Glutamatergic neuron (in vitro differentiated cells): ENCODE measurements at places on chromosomes 12 and 14. TPM values are rescaled to one million over a fixed set of nuclear protein-coding genes. Genes with fewer than 3 reads are reported as not detected.

Gene C14orf132
- total RNA-seq = 552 TPM

Gene OAS1
- not detected for total RNA-seq

Gene HOXC9
- not detected for total RNA-seq

Gene CCDC91
- 37.3 TPM for total RNA-seq

Gene CHGA
- 663 TPM for total RNA-seq

Gene CERS5
- total RNA-seq = 125 TPM

Gene MYL6B
- 232 TPM for total RNA-seq

Gene KLRD1
- 0.25 TPM for total RNA-seq

Gene MDM2
- total RNA-seq = 84.9 TPM

Gene R3HDM2
- total RNA-seq = 106 TPM

Gene SLC22A17
- 70.6 TPM for total RNA-seq

Gene BMP4
- total RNA-seq = 3.7 TPM

Gene FAM181A
- total RNA-seq = not detected

DNA sequence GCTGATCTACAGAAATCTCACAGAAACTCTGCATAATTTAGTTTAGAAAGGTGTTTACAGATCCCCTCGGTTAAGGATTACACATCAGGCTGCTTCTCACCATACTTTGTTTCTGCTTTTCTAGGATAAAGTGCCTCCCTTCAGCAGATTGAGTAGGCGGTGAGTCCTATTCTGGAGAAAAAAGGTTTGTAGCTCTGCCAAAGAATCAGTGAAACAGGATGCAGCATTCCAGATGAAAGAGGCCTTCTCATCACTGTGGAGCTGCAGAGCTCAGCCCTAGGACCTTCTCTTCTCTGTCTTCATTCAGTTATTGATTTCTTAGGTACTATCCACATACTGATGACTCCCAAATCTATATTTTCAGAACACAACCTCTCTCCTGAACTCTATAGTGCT lies 155.5 kb upstream of the KRR1 start:
- no peak for DNase-seq

GRCh38 chr12:28958553-28959195 lies 190.4 kb upstream of the FAR2 start:
- DNase-seq = no peak

DNA sequence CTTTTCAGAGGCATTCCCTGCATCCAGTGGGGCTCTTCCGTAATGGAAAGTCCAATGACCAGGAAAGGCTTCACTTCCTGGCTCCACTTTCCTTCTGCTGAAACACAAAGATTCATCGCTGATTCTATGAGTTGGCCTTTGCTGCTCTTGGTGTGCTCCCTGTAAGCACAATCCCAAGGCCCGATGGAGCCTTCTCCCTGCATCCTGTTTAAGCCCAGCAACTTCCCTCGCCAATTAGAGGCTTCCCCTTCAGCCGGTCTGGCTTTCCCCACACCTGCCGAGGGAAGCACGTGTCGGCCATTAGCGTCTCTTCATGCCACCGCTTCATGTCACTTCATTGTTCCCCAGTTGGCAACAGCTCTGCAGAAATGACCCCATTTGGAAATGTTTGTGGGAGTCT lies 693.9 kb downstream of the MED13L start:
- no peak for DNase-seq

DNA sequence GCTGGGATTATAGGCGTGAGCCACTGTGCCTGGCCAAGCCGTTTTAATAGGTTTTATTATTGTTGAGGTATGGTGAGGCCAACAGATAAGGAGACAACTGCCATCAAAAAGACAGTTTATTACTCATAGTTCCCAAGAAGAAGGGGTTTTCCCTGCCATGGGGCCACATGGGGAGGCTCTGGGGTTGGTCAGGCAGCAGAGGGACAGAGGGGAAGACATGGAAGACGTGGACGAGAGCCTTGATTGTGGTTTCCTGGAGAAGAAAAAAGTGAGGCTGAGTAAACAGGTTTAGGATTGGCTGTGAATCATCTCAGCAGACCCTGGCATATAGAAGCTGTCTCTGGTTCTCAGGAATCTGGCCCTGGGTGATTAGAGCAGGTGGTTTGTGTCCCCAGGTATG lies 69.9 kb downstream of the FOXN4 start:
- no peak for DNase-seq

DNA sequence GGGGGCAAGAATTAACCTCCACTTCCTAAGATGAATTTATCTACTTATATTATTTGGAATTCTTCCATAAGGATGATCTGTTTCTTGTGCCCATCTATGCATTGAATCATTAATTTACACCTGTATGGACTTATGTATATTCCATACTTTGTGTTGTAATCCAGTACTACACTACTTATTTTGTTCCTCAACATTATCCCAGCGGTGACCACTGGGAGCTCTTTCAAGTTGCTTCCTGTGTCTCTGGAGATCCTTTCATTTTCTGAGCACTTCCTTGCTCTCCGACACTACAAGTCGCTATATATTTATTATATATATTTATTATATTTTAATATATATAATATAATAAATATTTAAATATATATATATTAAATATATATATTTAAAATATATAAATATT lies 54.9 kb upstream of the SCN8A start:
- no peak for DNase-seq

GRCh38 chr14:59919570-59920377 lies at the start of gene LRRC9:
Gene LRRC9 (plus strand): TSS chr14:59920144.
- peak; percentile 91 for DNase-seq

DNA sequence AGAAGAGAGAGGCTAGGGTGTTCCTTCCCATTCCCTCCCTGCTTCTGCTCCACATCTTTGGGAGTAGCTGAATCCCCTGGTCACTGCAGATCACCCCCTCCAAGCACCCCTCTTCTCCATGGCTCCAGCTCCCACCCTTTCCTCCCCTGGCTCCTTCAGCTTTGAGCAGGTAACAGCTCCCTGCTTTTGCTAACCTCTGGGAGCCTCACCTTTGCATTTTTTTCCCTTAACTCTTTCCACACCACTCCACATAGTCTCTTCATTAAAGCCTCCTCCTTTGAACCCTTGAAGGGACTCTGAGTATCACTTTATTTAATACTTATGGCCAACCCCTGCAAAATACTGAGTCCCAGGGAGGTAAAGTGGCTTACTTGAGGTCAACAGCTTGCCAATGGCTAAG lies 25.7 kb upstream of the SERPINA6 start:
- DNase-seq = no peak

- no peak for DNase-seq
Observed at GRCh38 chr14:105541218-105541875, 15.0 kb downstream of the TMEM121 start.

- no peak for DNase-seq
Observed at GRCh38 chr12:24780697-24781368, 168.1 kb downstream of the BCAT1 start.

GRCh38 chr12:28223858-28224257 lies 33.6 kb downstream of the CCDC91 start:
- DNase-seq = no peak

DNA sequence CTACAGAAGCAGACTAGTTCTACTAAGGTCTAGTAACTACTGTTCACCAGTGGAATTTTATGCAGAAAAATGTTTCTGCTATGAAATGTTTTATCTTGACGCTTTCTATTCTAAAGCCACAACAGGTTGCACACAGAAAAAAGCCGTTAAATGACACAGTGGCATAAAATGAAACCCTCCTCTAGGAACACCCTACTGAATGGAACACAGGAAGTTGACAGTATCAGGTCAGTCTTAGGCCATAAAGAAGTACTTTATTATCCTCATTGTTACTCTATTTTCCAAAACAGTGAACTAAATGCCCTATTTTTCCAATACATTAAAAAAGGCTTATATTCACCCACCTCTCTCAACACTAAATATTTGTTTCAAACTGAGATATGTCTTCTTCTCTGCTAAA lies 21.9 kb downstream of the EPS8 start:
- DNase-seq = no peak

DNA sequence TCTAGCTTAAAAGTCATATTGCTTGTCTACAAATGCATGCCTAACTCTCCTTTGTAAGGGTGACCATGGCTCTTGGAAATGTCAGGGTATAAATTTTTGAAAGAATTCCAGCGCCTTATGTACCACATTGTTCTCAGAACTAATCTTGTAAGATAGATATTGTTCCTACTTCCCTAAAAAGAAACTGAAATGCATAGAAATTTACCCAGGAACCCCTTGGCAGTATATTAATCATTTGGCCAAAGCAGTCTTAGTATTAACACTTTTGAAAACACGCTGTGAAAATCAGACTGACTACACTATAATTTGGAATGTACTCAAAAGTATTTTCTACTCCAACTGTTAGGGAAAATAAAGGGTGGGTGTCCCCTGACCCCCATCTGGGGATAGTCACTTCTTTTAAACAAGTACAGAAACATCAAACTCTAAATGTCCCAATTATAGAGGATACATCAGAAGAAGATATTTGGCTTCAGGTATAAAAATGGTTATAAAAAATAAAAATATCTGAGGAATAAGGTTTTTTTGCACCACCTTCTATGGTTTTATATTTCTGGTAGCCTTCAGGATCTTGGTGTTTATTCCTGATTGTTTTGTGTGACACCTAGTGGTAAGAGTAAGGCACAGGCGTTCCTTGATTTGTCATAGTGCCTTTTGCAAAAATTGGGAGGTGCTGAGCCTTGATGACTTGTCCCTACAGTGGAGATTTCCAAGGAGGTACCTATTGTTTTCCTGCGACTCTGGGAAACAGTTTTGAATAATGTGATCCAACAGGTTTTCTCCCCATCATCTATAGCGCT lies 2.2 kb upstream of the NFKBIA start:
- DNase-seq = no peak

- DNase-seq = no peak
Observed at GRCh38 chr12:46382408-46382963, 9.9 kb upstream of the SLC38A2 start.

- no peak for DNase-seq
Observed at GRCh38 chr12:112798048-112798760, 6.7 kb downstream of the RPH3A start.

- DNase-seq = no peak
Observed at GRCh38 chr12:118430516-118430915, 54.2 kb downstream of the SUDS3 start.

GRCh38 chr14:99123208-99123870 lies 148.7 kb downstream of the BCL11B start:
- DNase-seq = no peak

- DNase-seq = peak; percentile 64
Observed at GRCh38 chr12:6608592-6609281, 1.6 kb upstream of the CHD4 start.

DNA sequence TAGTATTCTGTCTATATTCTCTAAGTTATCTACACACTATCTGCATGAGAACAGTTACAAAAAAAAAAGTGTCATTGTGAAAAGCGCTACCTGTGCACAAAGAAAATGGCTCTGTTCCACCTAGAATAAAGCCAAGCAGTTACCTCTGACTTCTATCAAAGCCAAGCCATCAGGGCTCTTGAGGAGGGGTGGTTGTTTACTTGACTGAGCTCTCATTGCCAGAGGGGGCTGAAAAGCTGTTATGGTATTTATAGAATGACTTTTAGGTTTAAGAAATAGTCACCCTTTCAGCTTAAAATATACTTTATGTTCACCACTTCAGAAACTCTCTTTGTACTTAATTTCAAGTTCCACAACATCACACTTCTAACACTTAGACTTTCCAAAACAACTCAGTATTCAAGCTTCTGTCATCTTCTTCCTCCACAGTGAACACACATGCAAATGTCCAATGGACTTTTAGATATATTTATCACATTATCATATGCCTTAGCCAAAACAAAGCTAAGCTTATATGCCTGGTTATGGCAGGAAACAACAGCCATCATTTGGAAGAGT lies 7.5 kb downstream of the ITPR2 start:
- DNase-seq = no peak

GRCh38 chr12:88420457-88420856 lies 159.8 kb downstream of the KITLG start:
- no peak for DNase-seq

DNA sequence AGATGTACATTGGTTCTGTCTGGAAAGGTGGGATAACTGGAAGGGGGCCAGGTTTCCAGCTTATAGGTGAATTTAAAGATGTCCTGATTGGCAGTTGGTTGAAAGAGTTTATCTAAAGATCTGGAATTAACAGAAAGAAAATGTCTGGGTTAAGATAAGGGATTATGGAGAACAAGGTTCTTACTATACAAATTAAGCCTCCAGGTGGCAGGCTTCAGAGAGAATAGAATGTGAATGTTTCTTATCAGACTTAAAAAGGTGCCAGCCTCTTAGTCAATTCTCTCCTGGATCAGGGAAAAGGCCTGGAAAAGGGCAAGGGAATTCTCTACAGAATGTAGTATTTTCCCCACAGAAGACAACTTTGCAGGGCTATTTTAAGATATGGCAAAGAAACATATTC lies 53.1 kb downstream of the CNTN1 start:
- no peak for DNase-seq

DNA sequence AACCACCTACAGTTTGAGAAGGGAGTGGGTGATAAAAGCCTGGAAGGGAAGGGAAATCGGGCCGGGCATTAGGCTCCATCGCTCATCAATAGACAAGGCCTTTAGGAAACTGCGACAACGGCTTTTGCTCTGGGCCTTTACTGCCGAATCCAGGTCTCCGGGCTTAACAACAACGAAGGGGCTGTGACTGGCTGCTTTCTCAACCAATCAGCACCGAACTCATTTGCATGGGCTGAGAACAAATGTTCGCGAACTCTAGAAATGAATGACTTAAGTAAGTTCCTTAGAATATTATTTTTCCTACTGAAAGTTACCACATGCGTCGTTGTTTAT lies 261 bp upstream of the RNU7-1 start:
- DNase-seq = peak; percentile 71

GRCh38 chr14:21105095-21105494 lies 4.2 kb downstream of the TMEM253 start:
- DNase-seq = no peak

GRCh38 chr14:22540811-22541360 lies 48.1 kb downstream of the DAD1 start:
- no peak for DNase-seq
